Renal pelvis (tissue), 12 donors: ENCODE measurements at places on chromosomes 12 and 14. TPM values are rescaled to one million over a fixed set of nuclear protein-coding genes. Genes with fewer than 3 reads are reported as not detected.

- DNase-seq = no peak
Measured at GRCh38 chr12:114698566-114699163, 14.7 kb upstream of the TBX3 start.

The CLEC6A gene
- 0.07 TPM for polyA plus RNA-seq

- DNase-seq = no peak
Measured at GRCh38 chr12:118680356-118680963, 300.9 kb upstream of the SRRM4 start.

The DNAJC22 gene
- polyA plus RNA-seq = 25.4 TPM

The TMEM117 gene
- 12.7 TPM for polyA plus RNA-seq

The USP44 gene
- 1.4 TPM for polyA plus RNA-seq

The SYNDIG1L gene
- 0.30 TPM for polyA plus RNA-seq

GRCh38 chr12:5305425-5305824 lies 126.5 kb upstream of the NTF3 start:
- DNase-seq = no peak

DNA sequence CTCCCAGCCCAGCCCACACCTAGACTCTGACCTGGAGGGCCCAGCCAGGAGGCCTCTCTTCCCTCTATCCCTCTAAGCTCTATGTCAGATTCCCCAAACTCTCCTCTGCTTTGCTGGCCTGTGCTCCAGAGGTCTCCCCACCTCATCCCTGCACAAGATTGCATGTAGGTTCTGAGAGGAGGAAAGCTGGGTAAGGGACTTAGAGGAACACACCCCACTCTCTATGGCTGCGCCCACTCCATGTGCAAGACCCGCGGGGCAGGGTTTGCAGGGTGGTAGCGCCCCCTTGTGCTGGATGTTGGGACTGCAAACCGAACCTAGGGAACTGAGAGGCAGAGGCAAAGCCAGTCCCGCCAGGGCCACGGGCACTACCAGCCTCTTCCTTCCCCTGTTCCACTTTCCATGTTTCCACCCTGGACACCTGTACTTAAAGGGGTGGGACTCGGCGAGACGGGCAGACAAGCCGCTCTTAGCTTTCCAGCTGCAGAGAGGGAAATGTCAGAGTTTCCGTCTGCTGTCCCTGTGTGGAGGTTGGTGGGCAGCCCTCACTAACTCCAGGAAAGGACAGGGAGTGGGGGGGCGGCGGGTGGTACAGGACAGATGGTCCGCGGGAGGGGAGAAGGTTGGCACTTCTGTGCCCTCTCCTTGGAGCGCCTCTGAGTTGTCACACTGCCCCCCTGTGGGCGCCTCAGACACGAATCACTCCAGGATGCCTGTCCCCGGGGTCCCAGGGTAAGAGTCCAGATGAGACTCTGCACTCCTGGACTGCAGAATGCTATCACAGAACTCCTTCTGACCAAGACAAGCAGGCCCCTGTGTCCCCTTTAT lies 16.8 kb downstream of the MMP14 start:
- peak; percentile 88 for DNase-seq

The KRT4 gene
- 0.40 TPM for polyA plus RNA-seq

DNA sequence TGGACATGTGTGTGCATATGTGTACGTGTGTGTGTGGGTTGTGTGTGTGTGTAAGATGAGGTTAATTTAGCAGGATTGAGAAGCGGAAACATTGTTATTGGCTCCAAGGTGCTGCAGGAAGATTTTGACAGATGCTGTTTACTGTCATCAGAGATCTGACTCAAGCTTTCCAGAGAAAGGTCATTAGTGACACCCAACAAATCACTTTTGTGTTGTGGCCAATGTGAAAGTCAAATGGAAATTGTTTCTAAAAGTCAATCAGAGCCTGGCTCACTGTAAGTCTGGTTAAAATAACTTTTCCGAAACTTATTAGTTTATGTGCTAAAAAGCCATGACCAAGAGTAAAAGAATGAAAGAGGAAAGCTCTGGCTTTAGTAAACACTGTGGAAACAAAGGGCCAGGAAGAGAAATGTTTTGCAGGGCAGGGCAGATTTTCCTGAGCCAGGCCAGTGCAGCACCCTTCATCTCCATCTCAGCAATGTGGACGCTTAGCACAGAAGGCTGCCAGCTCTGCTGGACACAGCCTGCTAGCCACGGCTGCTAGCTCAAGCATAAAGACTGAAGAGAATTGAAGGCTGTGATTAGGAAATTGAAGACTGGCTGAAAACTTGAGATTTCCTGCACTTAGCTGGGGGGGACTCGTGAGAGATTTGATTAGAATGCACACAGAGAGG lies 235.8 kb downstream of the NEDD1 start:
- DNase-seq = no peak

DNA sequence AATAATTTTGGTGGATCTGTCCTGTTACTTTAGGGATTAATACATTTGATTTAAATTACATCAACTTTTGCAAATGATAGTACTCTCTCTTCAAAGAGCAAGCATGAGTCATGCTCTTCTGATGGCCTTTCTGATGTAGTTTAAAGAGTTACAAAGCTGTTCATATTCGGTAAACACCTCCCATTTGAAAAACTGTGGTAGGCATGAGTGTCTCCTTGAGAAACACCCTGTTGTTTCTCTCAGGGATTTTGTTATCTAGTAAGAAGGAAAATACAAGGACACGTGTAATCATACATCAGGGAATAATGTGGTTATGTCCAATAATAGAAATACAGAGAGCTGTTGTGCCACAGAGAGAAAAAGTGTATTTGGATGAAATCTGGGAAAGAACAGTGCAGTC lies 53.3 kb upstream of the E2F7 start:
- DNase-seq = no peak

The OTX2 gene
- polyA plus RNA-seq = not detected

The CIDEB gene
- polyA plus RNA-seq = 32.3 TPM

- DNase-seq = no peak
Measured at GRCh38 chr14:85401384-85401783, 128.6 kb upstream of the FLRT2 start.

The KRT75 gene
- not detected for polyA plus RNA-seq

DNA sequence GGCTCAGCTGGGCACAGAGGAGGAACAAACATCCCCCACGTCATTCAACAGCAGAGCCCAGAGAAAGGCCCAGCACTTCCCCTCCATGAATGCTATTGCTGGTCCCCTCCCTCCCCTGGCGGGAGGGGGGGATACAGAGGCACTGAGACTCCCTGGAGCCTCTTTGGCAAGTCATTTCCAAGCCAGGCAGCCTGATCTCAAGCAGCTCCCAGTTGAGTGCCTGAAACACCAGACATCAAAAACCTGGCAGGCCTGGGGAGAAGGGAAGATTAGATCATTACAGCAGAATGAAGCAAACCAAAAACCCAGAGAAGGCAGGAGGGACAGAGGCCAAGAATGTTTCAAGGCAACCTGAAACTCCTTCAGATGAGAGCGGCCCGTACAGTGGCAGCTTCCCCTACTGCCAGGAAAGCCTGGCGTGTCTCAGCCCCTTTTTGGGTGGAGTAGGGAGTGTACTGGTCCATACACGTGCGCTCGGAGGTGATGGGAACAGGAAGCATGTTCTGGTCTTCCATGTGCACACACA lies 92.1 kb downstream of the LRRC74A start:
- peak; percentile 44 for DNase-seq

- no peak for DNase-seq
Measured at GRCh38 chr14:54447231-54447692, 6.1 kb upstream of the CNIH1 start.

DNA sequence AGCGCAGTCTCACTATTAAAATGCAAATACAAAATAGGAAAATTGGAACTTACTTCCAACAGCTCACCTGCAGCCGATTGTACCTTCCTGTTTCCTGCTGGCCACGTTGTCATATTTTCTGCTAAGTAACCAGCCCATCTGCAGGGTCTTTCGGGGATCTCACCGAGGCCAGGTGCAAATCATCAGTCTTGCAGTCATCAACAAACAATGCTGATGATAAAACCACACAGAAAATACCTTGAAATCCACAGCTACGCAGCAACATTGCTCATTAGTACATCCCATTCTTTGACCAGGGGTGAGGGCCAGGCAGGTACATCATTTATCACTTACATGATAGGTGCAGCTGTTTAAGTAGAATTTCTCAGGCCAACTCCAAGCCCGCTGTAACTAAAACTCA lies 406.9 kb downstream of the TMEM121 start:
- no peak for DNase-seq

DNA sequence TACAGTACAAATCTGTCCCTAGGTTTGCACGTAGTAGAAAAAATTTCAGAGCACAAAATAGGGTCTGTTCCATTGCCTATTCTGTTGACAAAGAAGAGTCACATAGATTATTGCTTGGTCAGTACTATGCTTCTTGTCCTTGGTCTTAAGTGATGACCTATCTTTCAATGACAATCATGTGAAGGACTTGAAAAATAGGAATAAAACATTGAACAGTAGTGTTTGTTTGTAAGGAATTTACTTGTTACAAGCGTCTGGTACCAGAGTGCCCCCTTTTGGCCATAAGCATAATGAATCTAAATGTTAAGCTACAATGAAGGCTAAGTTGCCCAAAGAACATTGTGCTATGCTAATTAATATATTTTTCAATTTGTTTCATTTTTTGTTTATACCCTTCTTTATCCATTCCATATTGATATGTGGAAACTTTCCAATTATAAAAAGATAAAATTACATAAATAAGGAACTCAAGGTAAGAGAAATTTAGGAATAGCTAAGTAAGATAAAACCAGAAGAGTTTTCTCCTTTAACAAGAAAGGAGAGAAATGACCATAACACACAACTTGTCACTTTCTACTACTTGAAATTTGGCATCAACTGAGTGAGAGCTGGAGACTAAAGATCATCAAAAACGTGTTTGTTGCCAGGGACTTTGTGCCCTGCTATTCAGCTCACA lies 204.7 kb downstream of the EPS8 start:
- DNase-seq = no peak

DNA sequence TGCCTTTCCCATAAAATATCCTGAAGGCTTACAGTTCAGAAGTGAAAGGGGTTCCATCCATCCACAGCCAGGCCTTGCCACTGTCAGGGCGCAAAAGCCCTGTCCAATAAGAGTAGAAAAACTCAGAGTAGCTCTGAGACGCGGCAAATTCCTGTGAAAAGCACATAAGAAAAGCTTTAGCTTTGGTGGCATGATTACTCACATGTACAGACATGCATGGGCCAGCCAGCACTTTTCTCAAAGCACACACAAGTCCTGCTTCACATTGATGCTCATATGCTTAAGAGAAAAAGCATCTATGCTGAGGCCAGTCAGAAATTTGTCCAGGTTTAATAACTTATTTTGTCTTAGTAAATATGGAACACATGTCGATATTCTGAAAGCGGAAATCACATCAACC lies 25.5 kb downstream of the CLEC1A start:
- DNase-seq = no peak

The SLCO1C1 gene
- 0.73 TPM for polyA plus RNA-seq

DNA sequence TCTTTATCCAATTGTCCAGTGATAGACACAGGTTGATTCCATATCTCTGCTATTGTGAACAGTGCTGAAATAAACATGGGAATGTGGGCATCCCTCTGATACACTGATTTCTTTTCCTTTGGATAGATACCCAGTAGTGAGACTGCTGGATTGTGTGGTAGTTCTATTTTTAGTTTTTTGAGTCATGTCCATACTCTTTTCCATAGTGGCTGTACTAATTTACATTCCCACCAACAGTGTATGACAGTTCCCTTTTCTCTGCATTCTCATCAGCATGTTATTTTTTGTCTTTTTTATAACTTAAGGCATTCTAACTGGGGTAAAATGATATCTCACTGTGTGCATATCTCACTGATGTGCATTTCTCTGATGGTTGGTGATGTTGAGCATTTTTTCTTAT lies 24.8 kb upstream of the VASH1 start:
- DNase-seq = no peak

- no peak for DNase-seq
Measured at GRCh38 chr12:89080793-89081465, 271.4 kb downstream of the DUSP6 start.

GRCh38 chr12:34218193-34219045 lies 196.1 kb downstream of the ALG10 start:
- peak; percentile 45 for DNase-seq
